Stimulated activated naive CD4-positive, alpha-beta T cell treated with Interleukin-2 at 50 U/mL for 16 hours (primary cell): ENCODE measurements at places on chromosomes 1 and 21.

DNA sequence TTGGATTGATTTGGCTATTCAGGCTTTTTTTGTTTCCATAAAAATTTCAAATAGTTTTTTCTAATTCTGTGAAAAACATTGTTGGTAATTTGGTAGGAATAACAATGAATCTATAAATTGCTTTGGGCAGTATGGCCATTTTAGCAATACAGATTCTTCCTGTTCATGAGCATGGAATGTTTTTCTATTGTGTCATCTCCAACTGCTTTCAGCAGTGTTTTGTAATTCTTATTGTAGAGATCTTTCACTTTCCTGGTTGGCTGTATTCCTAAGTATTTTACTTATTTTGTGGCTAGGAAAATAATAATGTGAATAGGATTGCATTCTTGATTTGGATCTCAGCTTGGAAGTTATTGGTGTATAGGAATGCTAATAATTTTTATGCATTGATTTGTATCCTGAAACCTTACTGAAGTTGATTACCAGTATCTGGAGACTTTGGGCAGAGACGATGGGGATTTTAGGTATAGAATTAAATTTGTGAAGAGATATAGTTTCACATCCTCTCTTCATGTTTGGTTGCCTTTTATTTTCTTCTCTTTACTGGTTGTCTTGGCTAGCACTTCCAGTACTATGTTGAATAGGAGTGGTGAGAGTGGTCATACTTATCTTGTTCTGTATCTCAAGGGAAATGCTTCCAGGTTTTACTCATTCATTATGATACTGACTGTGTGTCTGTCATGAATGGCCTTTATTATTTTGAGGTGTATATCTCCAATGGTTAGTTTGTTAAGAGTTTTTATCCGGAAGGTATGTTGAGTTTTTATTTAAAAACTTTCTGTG lies 57.3 kb downstream of the DRAM2 start:
- no peak for DNase-seq

DNA sequence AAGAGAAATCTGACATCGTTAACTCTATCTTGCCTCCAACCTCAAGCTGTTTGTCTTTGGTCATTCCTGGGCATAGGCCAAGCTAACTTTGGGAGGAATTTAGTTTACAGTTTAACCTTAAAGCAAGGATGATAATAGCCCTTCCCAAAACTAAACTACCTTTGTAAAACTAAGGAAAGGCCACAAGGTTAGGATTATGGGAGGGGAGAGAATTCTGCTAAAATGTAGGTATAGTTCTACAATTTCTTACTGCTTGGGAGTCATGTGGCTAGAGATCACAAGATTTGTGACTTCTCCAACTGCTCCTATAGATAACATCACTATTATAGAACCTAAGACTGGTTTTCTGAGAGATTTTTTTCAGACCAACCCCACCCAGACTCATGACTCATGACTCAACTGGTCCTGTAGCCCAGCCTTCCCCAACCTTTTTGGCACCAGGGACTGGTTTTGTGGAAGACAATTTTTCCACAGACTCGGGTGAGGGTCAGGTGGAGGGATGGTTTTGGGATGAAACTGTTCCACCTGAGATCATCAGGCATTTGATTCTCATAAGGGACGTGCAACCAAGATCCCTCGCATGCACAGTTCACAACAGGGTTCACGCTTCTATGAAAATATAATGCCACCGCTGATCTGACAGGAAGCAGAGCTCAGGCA lies 70.7 kb upstream of the MUTYH start:
- DNase-seq: no peak

DNA sequence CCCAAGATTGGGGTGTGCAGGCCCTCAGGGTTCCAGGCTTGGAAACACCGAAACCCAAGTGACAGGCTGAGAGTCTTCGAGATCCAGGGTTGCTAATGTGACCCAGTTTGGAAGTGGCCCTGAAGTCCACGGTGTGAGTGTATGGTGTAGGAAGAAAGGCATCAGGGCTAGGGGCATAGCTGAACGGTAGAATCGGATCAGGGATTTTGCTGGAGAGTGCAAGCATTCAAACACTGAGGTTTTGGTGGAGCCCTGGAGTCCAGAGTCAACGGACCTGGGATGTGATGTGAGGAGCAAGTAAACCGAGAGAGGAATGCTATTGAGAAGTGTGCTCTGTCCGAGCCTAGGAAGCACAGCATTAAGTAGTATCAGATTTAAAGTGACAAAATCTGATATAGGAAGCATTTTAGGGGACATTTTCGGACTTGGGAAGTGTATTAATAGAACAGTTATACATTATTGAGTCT lies 958 bp downstream of the NFYC start:
- no peak for DNase-seq

GRCh38 chr1:205986861-205987260 lies 16.3 kb downstream of the RAB7B start:
- DNase-seq: no peak

DNA sequence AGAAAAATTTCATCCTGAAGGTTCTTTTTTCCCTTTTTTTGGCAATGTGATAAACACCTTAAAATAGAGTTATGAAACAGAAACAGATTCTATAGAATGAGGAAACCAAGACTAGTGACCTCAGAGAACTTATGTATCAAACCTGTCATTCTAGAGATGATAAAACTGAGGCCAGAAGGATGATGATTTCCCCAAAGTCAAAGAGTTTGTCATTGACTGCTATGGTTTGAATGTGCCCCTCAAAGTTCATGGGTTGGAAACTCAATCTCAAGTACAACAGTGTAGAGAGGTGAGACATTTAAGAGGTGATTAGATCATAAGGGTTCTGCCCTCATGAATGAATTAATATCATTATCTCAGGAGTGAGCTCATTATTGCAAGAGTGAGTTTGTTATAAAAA lies 13.7 kb upstream of the BEND5 start:
- no peak for DNase-seq

DNA sequence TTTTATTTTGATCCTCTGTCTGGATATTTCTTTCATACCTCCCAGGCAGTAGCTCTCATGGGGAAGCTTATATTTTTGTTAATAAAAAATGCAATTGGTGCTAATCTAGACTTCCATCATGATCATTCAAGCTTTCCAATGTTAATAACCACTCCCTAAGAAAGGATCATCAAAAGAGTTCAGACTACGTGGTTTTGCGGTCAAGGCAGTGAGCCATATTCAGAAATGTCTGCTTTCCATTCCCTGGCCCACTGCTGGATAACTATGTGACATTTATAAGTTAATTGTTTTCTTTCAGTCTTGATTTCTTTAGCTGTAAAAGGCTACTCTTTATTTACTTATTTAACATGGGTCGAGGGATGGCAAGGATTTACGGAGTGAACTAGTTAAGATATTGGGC lies 414.6 kb downstream of the LMO4 start:
- no peak for DNase-seq

GRCh38 chr1:179938752-179939151 lies 15.9 kb upstream of the CEP350 start:
- DNase-seq: no peak

GRCh38 chr21:36075171-36075570 lies 5.3 kb downstream of the CBR1 start:
- no peak for DNase-seq

DNA sequence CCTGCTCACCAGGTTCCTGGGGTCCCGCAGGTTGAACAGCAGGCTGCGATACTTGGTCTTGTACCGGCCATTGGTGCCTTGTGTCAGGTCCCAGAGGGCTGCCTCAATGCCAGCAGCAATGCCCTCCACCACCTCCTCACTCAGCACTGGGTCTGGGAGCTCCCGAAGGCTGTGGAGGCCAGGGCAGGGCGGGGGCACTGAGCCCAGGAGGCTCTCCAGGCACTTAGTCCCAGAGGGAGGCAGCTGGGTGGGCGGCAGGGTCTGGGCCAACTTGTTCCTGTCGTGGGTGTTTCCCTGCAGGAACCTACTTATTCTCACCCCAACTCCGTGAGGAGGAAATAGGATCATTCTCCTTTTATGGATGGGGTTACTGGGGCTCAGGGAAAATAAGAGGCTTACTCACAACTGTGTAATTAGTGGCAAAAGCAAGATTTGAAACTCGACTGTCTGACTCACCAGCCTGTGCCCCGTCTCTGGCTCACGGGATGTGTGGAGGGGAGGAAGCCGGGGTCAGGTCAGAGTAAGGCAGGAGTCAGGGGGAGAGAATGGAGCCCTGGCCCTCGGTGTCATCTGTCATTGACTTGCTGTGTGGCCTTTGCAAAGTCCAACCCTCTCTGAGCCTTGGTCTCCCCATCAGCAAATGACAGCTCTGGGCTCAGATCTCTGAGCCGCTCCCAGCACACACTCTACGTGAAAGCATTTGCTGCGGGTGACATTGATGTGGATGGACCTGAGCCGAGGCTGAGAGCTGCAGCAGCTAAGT lies 17.2 kb downstream of the SPOCD1 start:
- DNase-seq: peak; percentile 19

DNA sequence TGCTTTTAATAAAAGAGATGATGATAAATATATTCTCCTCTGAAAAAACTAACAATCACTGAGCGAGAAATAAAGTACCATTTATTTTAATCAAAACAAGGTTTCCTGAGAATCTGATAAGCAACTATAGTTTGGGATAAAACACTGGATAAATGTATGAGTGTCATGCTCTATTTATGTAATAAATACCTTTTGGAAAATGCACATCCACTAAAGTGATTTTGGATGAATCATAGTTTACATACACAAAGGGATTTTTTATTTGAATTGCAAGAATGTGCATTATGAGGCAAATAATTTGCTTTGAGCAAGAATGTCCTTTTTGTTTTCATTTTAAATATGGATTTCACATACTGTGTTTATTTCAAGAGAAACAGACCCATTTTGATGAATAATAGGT lies 1483.5 kb downstream of the MRPL39 start:
- DNase-seq: no peak

DNA sequence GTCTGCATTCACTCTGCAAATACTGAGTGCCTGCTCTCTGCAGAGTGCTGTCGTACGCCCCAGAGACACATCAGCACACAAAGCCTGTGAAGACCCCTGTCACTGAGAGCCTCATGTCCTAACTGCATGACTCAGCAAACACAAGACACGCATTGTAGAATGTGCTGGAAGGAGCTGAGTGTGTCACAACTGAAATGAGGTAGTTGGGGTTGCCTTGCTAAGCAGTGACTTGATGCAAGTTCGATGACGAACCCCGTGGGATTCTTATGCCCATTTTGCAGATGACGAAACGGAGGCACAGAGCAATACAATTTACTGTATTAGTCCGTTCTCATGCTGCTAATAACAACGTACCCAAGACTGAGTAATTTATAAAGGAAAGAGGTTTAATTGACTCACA lies 65.1 kb downstream of the RIPK4 start:
- no peak for DNase-seq

DNA sequence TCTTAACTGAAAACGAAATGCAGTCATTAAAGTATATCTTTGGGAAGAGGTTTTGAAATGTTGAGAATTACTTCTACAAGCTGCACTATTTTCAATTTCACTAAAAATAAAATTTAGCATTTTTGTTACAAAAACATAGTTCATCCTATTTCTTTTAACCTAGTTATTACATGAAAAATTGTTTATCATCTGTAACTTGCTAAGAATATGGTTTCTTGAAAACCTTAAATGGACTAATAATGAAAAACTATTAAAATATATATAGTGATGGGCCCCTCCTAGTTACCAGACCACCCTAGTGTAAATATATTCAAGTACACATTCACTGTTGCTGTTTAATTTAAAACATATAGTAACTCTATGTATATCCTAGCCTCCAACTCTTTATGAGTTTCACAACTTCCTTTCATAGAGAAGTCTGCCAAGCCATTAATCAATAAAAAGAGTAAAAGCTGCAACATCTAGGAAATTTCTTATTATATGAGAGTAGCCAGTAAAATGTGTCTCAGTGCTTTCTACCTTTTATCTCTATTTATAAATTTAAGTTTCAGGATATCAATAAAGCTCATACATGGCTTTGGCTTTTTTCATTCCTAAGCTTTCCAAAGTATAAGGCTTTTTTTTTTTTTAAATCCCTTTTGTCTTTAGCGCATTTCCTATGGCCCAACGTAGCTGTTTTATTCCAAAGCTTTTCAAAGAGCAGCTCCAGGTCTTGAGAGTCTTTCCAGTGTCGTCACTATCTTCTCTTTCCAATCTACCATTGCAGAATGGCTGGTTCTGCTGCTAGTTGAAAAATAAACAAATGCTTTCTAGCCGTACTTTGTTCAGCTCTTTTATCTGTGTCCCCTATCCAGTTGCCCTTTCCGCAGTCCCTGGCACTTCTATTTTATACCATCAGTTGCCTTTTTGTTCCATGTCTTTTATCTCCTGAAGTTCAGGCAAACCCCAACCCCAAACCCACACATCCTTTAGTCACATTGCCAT lies 6.5 kb downstream of the IRF2BP2 start:
- DNase-seq: no peak

GRCh38 chr1:34918386-34918976 lies 11.0 kb downstream of the DLGAP3 start:
- no peak for DNase-seq

DNA sequence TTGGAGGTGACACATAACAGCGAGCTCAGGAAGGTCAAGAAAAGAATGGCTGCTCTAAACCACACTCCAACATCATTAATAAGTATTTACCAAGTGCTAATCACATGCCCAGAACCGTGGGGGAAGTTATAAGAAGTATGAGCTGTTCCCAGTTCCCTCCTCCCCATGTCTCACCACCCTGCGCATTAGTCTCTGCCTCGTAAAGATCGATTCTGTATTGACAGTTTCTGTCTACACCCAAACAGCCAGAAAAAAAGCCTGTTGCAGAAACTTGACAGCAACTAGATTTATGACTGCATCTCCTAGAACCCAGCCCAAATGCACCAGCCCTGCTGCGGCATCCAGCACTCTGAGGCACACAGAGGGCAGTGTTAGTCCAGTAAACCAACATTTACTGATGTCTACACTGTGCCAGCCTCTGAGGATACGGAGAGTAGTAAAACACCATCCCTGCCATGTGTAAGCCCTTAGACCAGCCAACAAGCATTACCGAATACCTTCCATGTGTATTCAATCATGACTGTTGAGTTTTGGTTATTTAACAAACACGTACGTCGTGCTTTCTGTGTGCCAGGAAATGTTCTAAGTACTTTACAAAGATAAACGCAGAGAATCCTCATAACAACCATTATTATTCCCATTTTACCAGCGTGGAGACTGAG lies 63.6 kb upstream of the ZBTB40 start:
- no peak for DNase-seq

DNA sequence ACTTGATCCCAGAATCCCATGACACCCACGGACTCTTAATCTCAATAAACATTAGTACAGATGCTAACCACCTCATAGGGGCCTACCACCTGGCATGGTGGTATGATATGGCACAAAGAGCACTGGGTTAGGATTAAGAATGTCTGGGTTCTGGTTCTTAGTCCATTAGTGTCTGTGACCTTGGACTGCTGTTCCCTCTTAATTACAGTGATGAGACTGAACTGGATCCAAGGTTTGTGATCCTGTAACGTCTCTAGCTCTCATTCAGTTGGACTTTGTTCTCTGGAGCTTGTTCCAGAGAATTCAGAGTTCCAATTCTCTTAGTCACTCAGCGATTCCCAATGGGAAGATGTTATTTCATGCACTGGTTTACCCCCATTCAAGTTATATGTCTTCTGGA lies 23.6 kb upstream of the PIGC start:
- DNase-seq: no peak

GRCh38 chr1:209643285-209644020 lies 8.8 kb downstream of the LAMB3 start:
- DNase-seq: no peak
